ENCODE measurements at places on chromosomes 7 and 10.

- no peak for DNase-seq
Measured at GRCh38 chr10:22615819-22616499, 98.4 kb downstream of the PIP4K2A start.

- DNase-seq, result no peak
Measured at GRCh38 chr10:80580638-80581468, 43.2 kb downstream of the SH2D4B start.

DNA sequence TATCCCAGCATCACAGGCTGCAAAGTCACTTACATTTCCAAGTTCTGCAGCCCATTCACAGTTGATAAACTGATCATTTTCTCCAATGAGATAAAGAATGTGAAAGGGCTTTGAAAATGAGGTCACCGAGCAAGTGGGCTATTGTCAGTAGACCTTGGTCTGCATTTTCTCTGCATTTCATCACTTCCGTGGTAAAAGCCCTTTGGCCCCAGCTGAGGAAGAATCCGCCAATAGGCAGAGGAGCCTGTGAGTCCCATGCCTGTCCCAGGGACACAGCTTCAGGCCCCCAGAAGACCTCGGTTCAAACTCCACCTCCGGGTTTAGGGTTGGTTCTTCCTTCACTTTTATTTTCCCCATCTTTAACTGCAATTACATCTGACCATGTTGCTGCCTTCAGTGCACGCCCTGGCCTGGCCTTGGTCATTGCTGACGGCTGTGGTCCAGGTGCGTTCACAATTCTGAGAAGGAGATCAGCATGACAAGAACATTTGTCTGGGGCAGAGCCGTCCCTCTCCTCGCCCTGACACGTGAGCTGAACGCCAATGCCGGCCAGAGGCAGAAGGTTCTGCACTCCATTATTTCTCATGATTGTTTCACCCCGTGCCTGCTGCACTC, 292.5 kb downstream of the TCERG1L start:
- no peak for DNase-seq

DNA sequence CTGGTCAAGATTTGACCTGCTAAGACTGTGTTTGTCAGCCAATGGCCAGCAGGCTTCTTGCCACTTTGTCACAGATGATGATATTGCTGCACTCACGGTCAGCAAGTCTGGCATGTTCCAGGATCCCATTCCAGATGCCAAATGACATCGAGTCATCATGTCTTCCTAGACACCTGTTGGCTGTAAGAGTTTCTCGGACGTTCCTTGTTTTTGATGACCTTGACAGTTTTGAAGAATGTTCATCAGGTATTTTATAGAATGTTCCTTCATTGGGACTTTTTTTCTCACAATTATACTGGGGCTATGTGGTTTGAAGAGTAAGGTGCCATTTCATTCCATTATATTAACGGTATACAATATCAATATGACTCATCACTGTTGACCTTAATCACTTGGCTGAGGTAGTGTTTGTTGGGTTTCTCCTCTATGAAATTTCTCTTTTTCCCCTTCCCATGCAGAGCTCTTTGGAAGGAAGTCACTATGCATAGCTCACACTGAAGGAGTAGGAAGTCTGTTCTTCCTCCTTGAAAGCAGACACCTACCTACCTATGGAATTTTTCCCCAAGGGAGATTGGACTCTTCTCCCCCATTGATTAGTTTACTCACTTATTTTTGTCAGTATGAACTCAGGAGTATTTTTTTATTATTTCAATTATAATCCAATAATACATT, 31.6 kb downstream of the HECW1 start:
- no peak for DNase-seq

GRCh38 chr7:74141705-74142104, 32.5 kb upstream of the EIF4H start:
- no peak for DNase-seq

DNA sequence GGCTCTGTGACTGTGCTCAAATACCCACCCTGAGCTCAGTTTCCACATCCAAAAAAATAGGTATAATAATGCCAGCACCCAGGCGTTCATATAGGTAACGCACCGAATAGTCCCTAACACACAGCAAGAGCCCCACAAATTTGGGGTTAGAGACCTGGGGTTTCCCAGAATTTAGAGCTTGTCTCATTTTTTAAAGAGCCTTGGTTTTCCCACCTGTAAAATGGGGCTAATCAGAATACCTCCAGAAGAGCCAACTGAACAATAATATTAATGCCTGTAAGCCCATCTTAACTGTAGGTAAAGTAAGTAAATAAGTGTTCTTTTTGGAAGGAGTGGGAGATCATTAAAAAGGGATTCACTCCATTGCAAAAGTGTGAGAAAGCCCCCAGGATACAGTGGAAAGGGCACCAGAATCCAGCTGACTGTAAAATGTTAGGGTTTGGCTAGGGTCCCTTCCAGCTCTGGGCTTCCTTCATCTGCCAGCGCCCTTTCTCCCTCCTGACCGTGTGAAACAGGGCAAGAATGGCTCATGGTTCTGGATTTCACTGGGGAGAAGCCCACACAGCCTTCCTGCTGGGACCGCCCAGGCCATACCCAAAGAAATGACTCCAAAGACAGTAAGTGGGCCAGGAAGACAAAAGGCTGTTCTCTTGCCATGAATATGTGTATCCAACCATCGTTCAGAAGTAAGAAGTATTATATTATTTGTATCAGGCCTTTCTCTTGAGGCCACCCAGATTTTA, 2.1 kb downstream of the MTURN start:
- no peak for DNase-seq

DNA sequence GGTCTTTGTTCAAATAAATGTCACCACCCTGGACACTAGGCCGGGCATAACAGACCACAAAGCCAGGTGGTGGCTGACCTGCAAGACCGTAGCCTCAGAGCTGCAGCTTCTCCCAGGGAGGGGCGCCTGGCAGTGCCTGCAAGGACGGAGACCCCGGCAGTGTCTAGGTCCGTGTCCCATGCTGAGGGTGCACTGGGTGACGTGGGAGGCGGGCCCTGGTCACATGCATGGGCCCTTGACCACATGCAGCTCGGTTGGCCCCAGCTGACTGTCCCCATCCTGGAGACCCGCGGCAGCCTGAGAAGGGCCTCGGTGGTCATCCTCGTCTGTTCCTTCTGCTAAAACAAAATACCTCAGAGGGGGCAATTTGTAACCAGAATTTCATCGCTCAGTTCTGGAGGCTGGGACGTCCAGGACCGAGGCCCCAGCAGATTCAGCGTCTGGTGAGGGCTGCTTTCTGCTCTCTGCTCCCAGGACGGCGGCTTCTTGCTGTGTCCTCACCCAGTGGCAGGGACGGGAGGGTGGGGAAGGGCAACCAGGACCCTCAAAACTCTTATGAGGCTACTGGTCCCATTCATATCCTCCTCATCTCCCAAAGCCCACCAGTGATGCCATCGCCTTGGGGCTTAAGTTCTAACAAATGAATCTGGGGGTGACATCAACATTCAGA, 36.8 kb downstream of the PWWP2B start:
- DNase-seq, result no peak

DNA sequence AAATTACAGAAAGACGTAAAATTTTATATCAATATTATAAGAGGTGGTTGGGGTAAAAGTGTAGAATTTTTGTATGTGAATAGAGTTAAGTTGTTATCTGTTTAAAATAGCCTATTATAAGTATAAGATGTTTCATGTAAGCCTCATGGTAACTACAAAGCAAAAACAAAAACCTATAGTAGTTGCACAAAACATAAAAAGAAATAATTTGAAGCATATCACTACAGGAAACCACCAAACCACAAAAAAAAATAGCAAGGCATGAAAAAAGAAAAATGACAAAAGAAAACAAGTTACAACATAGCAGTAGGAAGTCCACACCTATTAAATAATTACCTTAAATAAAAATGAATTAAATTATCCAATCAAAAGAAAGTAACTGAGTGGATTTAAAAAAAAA, 12.4 kb upstream of the GSTK1 start:
- no peak for DNase-seq

DNA sequence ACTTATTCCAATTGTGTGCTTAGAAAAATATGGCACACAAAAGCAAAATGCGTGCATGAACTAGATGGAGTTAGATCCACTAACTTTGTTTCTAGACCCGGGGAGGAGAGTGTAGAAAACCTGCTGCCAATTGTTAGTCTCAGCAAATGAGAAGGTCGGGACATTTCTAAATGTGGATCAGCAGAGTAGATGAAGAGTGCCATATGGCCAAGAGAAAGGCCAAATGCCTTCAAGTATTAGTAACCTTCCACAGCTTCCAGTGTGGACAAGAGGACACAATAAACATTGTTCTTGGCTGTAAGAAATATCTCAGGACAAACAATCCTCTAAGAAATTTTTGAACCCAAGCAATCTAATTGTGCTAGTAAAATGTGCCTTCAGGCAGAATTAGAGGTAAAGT, 690.3 kb downstream of the REEP3 start:
- DNase-seq, result no peak

DNA sequence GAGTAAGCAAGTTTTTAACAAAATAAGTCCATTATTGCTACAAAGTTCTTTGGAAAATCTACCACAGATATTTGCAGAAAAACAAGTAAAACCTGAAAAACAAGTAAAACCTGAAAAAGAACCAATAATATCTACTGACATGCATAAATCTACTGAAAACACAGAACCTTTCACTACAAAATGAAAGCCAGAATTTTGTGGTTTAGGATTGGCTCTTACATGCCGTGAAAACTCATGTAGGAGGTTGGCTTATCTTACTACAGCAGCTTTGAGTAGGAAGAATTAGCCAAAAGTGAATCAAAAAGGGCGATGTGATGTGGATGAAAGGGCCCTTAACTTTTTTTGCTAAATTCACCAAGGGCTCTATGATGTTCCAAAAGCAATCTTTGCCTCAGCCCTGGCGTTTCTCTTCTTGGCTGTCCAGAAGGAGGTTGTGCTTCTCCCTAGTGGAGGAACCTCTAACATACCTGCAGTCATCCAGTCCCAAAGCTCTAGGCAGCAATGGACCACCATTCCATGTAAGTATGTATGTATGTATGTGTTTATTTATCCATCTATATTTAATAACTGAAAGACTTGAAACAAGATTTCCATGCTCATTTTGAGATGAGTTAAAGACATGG, 93.5 kb upstream of the ZNF804B start:
- no peak for DNase-seq

GRCh38 chr10:47225219-47225927, 74.6 kb upstream of the GDF10 start:
- no peak for DNase-seq

DNA sequence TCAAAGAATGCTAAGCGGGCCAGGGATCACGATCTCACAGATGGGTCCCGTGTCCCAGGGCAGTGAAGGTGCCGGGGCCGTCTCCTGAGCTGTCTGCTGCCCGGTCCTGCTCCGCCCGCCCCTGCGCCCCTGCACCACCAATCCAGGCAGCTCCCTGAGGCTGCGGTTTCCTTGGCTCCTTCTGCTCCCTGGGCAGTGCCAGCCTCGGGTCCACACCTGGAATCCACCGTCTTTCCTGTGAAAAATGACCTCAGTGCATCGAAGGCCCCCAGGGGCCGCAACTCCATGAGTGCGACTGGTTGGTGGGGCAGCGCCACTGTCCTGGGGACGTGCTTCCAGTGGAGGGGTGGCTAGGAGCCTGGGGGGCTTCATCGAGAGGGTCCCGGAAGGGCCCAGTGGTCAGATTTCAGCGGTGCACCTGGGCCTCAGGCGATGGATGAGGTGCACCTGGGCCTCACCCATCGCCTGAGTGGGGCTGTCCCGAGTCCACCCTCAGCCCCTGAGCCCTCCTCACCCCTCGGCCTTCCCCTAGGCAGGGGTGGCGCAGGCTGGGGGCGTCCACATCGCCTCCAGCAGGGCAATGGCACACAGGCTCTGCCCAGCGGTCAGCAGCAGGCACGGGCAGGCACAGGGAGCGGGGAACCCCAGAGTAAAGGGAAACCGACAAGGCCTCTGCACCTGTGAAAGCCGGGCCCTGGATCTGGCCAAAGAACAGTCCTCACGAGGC, 27.2 kb downstream of the ADGRA1 start:
- DNase-seq, result no peak

DNA sequence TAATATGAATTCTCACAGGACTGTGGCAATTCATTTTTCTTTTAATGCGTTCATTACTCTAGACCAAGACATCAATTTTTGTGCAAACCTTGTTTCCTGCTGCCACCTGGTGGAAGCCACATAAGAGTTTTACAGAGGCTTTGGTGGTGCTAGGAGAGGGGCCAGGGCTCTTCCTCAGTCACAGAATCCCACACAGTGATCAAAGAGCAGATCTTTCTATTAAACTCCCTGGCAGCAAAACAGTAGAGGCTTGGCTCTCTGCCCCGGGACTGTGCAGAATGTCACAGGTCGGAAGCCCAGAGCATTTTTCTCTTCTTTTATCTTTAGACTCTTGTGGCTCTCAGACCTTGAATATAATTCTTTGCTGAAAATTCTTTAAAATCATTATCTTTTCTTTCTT, 506.4 kb upstream of the C7orf33 start:
- DNase-seq, result no peak

GRCh38 chr10:7123774-7124173, 287.1 kb downstream of the SFMBT2 start:
- DNase-seq, result no peak

DNA sequence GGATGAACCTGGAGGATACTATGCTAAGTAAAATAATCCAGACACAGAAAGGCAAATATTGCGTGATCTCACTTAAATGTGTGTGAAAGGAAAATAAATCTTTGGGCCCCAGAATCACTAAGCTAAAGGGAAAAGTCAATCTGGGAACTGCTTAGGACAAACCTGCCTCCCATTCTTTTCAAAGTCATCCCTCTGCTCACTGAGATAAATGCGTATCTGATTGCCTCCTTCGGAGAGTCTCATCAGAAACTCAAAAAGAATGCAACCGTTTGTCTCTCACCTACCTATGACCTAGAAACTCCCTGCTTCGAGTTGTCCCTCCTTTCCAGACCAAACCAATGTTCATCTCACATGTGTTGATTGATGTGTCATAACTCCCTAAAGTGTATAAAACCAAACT, 40.1 kb upstream of the LAMB4 start:
- no peak for DNase-seq

DNA sequence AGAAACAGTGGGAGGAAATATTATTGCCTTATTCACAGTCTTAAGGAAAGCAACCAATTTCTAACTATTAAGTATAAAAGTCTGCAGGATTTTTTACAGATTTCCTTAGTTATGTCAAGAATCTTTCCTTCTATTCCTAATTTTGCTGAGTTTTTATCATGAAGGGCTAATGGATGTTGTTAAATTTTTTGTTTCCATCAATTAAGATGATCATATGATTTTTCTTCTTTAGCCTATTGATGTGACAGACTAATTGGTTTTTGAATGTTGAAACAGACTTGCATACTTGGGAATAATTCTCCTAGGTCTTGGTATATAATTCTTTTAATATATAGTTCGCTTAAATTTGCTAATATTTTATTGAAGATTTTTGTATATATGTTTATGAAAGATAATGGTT, 569.1 kb upstream of the KCND2 start:
- no peak for DNase-seq

DNA sequence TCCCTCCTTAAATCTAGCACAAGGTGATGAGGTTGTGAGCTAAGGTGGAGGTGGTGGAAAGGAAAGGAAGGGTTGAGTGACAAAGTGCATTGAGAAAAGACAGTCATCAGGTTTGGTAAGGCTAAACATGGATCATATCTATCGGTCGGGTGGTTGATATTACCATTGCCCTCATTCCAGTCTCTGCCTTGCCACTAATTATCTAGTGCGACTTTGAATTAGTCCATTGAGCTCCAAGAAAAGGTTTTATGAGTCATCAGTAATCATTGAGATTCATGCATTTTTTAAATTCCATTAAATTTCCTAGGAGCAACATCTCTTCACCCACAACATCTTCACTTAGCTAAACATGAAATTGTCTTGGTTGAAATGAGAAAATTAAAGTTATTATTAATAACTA, 68.9 kb upstream of the FRMD4A start:
- DNase-seq, result no peak

Measured in T-helper 2 cell (primary cell).